ENCODE measurements at places on chromosomes 6 and 20.

- no peak for DNase-seq
These were observed 13.0 kb downstream of the ZC3H12D start for GRCh38 chr6:149471801-149472200.

DNA sequence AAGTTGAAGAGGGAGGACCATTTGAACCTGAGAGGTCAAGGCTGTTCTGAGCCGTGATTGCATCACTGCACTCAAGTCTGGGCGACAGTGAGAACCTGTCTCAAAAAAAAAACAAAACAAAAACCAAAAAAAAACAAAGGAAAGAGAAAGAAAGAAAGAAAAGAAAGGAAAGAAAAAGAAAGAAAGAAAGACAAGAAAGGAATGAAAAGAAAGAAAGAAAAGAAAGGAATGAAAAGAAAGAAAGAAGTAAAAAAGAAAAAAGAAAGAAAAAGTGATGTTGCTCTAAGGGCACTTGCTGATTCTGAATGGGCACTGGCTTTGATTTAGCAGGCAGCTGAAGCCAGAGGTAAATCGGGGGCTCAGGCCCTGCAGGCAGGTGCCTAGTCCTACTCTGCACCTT is 161.0 kb downstream of the MCHR2 start:
- DNase-seq: no peak

DNA sequence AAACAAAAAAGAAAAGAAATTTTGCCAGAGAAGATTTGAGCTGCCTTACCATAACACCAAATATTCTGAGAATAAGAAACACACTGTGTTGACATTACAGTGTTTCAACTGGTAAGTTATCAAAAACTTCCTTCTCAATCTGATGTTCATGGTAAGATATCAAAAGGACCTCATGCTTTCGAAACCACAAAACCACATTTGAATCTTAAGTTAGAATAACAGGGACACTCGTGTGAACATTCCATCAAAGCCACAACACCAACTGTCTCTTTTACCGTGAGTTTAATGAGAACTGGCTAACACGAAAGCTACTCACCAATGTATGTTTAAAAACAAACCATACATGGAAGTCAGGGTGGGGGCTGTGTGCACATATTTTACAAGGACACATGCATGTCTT is 73.0 kb upstream of the OPRM1 start:
- DNase-seq: peak; percentile 51

- no peak for DNase-seq
These were observed 54.3 kb downstream of the SERAC1 start for GRCh38 chr6:158113802-158114201.

DNA sequence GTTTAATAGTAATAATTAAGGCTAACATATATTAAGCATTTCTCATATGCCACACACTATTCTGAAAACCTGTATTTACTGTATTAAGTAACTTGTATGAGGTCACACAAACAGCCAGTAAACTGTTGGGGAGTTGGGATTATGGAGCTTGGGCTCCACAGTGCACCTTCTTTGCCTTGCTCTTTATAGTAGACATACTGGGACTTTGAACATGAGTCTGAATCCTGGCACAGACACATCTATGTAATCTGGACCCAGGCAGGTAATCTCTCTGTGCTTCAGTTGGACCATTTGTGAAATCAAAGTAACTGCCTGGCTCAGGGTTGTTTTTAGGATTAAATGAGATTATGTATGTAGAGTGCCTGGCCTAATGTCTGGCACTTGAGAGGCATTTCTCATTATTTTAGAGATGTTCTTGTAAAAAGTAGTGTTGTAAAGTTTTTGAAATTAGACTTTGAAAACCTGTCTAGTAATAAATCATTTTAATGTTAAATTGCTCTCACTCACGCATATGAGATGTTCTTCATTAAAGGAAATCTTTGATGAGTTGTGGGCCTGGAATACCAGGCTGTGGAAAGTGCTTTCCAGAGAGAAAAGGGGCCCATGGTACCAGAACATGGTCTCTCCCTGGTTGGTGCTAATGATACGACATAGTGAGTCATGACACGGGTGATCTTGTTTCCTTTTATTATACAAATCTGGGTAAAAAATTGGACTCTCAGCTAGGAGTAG is 34.3 kb downstream of the LRRC1 start:
- no peak for DNase-seq

- no peak for DNase-seq
These were observed 234.3 kb downstream of the UTRN start for GRCh38 chr6:144519426-144519825.

GRCh38 chr6:66849843-66850242 is 1142.8 kb upstream of the EYS start:
- no peak for DNase-seq

- peak; percentile 78 for DNase-seq
These were observed 442.4 kb downstream of the FRK start for GRCh38 chr6:115618256-115618655.

GRCh38 chr6:149830731-149831307 is 33.3 kb downstream of the LRP11 start:
- no peak for DNase-seq

DNA sequence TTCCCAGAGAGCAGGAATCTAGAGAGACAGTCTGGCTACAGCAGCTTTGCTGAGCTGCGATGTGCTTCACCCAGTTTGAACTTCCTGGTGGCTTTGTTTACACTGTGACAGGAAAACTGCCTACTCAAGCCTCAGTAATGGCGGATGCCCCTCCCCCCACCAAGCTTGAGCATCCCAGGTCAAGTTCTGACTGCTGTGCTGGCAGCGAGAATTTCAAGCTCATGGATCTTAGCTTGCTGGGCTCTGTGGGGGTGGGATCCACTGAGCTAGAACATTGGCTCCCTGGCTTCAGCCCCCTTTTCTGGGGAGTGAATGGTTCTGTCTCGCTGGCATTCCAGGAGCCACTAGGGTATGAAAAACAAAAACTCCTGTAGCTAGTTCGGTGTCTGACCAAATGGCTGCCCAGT is 91.0 kb upstream of the ESR1 start:
- no peak for DNase-seq
